ENCODE measurements at places on chromosomes 7 and 10.
A peak's percentile ranks its signal among the peaks of the same experiment; 100 is the strongest.

DNA sequence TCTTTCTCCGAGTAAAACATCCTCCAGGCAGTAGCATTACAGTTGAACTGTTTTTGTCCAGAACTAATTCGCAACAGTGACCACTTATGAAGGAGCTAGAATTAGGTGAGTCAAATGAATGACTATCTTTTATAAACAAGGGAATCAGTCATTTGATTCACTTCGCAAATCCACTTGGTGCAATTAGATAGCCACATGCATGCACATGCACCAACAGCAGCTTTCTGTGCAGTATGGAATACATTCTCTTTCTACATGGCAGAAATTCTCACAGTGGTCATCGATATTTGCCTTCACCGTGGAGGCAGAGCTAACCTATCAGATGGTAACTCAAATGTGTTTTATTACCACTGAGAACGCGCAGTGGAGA lies 118.8 kb downstream of the CDK6 start:
- DNase-seq = no peak

- DNase-seq = no peak
These were observed 3.4 kb upstream of the DLX6 start for GRCh38 chr7:97001656-97002554.

DNA sequence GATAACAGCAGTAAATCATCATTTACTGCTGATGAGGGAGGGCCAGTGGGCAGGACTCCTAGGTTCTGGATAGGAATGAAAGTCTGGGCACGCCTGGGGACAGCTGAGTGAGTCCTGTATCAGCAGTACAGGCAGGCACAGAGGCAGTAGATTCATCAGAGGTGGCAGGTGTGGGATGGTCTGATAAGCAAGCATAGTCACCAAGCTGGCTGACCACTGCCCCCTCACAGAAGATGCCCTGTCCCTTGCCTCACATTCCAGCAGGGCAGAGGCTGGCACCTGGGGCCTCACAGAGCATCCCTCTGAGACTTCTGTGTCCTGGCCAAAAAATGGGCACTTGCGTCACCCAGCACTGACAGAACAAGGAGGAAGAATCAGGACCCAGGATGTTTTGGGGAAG lies 23.2 kb upstream of the ACSM6 start:
- DNase-seq = no peak

GRCh38 chr10:1257274-1257673 lies 201.1 kb downstream of the WDR37 start:
- DNase-seq = no peak

DNA sequence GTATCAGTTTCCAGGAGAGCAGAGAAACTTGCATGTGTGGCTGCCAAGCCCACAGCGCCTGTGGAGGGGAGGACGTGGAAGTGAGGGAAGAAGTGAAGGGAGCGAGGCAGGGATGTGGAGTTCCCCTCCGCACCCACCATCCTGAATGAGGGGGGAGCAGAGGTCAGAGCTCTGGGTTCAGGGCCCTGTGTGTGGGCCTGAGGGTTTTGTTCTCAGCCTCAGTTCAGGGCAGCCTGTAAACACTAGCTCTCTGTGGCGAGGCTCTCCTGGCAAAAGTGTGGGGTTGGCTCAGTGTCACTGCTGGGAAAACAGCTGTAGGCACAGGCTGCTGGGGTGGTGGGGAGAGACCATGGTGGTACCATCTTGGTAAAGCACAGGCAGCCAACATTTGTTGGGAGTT lies 108.4 kb downstream of the C10orf105 start:
- DNase-seq = no peak

GRCh38 chr7:138089080-138089901 lies 13.0 kb downstream of the AKR1D1 start:
- peak; percentile 13 for DNase-seq

- DNase-seq = no peak
These were observed 654.1 kb upstream of the ZWINT start for GRCh38 chr10:57015187-57015586.

DNA sequence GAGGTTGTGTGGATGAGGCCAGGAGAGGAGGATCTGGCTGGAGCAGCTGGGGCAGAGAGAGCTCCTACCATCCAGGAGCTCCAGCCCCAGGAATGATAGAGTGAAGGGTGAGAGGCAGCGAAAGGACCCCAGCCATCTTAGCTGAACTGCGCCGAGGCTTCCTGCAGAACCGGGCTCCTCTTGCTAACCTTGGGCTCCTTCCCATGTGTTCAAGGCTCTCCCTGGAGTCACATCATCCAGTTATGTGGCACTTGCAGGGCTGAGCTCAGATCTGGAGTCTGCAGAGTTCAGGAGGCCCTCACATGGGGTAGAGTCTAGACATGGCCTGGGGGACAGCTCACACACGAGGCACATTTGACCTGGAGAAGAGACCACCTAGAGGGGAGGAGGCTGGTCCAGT lies 225.0 kb upstream of the ZNF32 start:
- DNase-seq = no peak

DNA sequence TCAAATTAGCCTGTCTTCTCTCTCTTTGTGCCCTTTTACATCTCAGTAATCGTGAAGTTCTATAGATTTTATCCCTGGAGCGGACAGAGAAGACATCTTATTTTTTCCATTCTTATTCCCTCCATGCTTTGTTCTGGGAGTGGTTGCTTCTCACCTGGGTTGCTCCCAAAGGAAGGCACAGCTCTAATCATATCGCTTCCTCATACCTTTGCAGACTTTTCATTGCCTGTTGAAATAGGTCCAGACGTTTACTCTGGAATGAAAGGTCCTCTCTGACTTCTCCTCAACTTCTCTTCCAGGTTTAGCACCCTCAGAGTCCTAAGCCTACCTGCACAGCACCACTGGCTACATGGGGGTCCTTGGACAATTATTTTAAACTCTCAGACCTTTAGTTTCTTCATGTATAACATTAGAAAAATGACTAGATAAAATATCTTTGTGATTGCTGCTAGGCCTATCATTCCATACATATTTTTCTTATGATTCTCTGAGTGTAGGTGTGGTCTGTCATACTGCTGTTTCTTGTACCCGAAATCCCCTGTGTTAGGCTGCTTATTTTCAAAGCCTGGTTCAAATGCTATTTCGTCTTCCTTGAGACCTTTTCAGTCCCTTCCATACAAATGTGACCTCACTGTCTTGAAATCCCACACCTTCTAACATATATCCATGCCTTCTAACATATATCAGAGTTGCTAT lies 418.1 kb downstream of the GFRA1 start:
- DNase-seq = no peak

- DNase-seq = peak; percentile 69
These were observed 111.2 kb upstream of the KLF6 start for GRCh38 chr10:3896161-3896560.

Data from suppressor macrophage (primary cell).